ENCODE measurements at places on chromosomes 16 and 17. TPM values are rescaled to one million over a fixed set of nuclear protein-coding genes. Genes with fewer than 3 reads are reported as not detected.
A peak's percentile ranks its signal among the peaks of the same experiment; 100 is the strongest.

The TMEM100 gene
- 4.9 TPM for total RNA-seq

The KRTAP9-2 gene
- not detected for total RNA-seq

GRCh38 chr16:13136901-13137300 lies 235.5 kb downstream of the SHISA9 start:
- no peak overlapping the region for H3K4me3 ChIP-seq
- no peak overlapping the region for H3K27ac ChIP-seq
- no peaks in the 10 kb centered on the region for H3K36me3 ChIP-seq
- H3K27me3 ChIP-seq = no peaks in the 10 kb centered on the region
- H3K4me1 ChIP-seq = no peaks in the 10 kb centered on the region

DNA sequence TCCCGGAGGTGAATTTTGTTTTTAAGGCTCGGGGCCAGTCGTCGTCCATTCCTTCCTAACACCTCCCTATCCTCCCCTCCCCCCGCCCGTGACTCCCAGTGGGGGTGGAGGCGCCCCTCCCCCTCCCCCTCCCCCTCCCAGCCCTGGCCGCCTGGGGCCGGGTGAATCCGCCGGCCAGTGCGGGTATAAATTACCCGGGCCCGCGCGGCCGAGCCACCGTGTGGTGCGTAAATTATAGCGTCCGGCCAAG lies 2.0 kb upstream of the GSE1 start:
- H3K27me3 ChIP-seq = no peaks in the 10 kb centered on the region
- H3K36me3 ChIP-seq = no peaks in the 10 kb centered on the region
- peak overlapping the region; percentile 64 for H3K4me3 ChIP-seq
- DNase-seq = no peak
- H3K27ac ChIP-seq = peak overlapping the region; percentile 82

DNA sequence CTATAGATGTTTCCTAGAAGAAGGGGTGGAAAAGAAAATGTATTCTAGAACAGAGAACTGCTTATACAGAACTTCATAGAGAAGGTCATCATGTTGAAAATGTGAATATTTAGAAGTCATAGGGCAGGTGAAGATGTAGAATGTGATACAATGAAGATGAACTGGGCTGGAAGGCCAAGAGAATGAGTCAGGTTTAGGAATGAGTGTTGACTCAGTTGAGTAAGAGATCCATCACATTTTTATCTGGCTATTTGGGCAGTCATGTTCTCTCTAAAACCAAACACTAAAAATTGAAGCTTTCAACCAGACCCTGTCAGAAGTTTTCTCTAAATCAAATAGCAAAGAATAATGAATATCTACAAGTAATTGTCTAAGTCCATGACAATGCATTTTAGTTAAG lies 660.5 kb downstream of the KCNJ2 start:
- H3K27ac ChIP-seq = no peak overlapping the region
- H3K36me3 ChIP-seq = peaks cover 4% of the 10 kb centered on the region
- H3K27me3 ChIP-seq = peaks cover 4% of the 10 kb centered on the region
- H3K4me3 ChIP-seq = no peak overlapping the region
- H3K4me1 ChIP-seq = peaks cover 5% of the 10 kb centered on the region
- no peak for DNase-seq

- no peaks in the 10 kb centered on the region for H3K4me1 ChIP-seq
- H3K36me3 ChIP-seq = peaks cover 39% of the 10 kb centered on the region
- DNase-seq = no peak
- no peak overlapping the region for H3K27ac ChIP-seq
- H3K27me3 ChIP-seq = no peaks in the 10 kb centered on the region
Measured at GRCh38 chr16:89906140-89907025, 12.3 kb upstream of the MC1R start.

GRCh38 chr16:66970775-66971720 lies 10.0 kb downstream of the CES3 start:
- H3K4me3 ChIP-seq = no peak overlapping the region
- no peak for DNase-seq
- H3K27me3 ChIP-seq = peaks cover 12% of the 10 kb centered on the region

GRCh38 chr17:39196808-39197291 lies 619 bp downstream of the CACNB1 start:
- H3K4me3 ChIP-seq = peak overlapping the region; percentile 95
- no peak for DNase-seq
- peaks cover 5% of the 10 kb centered on the region for H3K36me3 ChIP-seq
- peaks cover 38% of the 10 kb centered on the region for H3K4me1 ChIP-seq

The TSNAXIP1 gene
- total RNA-seq = 4.4 TPM

The ZNF423 gene
- total RNA-seq = 19.8 TPM

GRCh38 chr17:48231995-48232959 lies 124.7 kb downstream of the SNX11 start:
- H3K4me1 ChIP-seq = peaks cover 11% of the 10 kb centered on the region
- H3K36me3 ChIP-seq = no peaks in the 10 kb centered on the region
- H3K4me3 ChIP-seq = no peak overlapping the region

- peaks cover 8% of the 10 kb centered on the region for H3K4me1 ChIP-seq
- H3K27me3 ChIP-seq = peaks cover 9% of the 10 kb centered on the region
- no peak for DNase-seq
Measured at GRCh38 chr16:88379694-88380040, 3.1 kb upstream of the ZNF469 start.

DNA sequence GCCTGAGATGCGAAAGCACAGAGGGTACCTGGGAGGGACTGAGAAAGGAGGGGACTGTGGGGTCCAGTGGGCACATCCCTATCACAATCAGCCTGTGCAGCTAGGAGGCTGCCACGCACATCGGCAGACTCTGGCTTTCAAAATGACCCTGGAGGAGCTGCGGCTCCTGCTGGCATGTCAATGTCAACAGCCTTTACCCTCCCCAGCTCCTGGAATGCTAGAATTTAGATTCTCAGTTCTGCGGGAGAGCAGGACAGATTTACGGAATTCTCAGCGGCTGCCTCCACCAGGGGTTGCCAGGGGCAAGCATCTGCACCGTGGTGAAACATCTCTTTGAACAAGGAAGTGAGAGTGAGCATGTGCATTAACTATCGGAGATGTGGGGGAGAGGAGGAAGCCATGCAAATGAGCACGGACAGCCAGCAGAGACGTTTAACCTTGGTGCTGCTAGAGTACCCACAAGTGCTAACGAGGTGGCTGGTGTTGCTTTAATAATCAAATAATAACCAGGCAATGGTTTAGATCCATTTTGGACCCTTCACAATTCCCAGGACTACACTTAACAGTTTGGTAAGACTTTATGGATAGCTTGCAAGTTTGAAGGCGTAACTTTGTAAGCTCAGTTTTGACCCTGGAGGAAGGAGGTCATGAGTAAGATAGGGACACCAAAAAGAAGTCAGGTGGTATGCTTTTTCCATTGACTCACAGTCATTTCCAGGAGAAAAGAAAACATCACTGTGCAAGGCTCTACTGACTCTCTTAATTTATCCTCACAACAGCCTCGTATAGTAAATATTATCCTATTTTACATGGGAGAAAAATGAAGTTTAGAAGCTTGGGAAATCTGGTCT lies 54.1 kb downstream of the XYLT1 start:
- peaks cover 14% of the 10 kb centered on the region for H3K4me1 ChIP-seq
- no peaks in the 10 kb centered on the region for H3K36me3 ChIP-seq
- DNase-seq = no peak
- H3K27me3 ChIP-seq = no peaks in the 10 kb centered on the region
- peak overlapping the region; percentile 12 for H3K4me3 ChIP-seq

The C17orf100 gene
- 6.1 TPM for total RNA-seq

The NR1D1 gene
- 2.6 TPM for total RNA-seq

The MSLN gene
- 5.7 TPM for total RNA-seq

The MEOX1 gene
- 1.8 TPM for total RNA-seq

DNA sequence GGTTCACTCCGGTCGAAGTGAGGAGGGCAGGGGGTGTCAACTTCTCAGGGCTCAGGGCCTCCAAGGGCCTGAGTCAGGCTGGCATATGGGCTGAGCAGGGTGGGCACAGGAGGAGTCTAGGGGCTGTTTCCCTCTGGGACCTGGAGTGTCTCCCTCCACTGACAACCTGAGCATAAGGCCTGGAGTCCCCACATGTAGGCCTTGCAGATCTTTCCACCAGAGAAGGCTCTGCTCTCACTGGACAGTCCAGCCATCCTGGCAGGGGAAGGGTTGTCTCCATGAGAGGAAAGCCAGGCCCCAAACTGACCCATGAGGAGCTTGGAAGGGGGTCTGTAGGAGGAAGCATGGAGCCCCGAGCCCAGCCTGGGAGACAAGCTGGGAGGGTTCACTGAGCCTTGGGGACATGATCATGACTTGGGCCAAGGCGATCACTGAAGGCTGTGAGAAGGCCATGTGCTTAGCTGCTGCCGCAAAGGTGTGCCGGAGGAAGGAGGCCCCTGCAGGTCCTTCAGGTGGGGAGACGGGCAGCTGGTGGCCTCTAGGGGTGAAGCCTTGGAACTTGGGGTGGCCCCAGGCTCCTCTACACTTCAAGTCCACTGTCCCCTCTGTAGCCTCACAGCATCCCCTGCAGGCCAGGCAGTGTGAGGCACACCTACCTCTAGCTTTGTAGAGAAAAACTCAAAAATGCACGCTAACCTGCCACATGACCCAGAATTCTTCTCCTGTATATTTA lies 9.9 kb downstream of the CMTM2 start:
- no peak overlapping the region for H3K27ac ChIP-seq
- no peak for DNase-seq
- H3K36me3 ChIP-seq = no peaks in the 10 kb centered on the region
- no peaks in the 10 kb centered on the region for H3K27me3 ChIP-seq
- H3K4me3 ChIP-seq = no peak overlapping the region
